ENCODE measurements at places on chromosomes 16 and 17.

DNA sequence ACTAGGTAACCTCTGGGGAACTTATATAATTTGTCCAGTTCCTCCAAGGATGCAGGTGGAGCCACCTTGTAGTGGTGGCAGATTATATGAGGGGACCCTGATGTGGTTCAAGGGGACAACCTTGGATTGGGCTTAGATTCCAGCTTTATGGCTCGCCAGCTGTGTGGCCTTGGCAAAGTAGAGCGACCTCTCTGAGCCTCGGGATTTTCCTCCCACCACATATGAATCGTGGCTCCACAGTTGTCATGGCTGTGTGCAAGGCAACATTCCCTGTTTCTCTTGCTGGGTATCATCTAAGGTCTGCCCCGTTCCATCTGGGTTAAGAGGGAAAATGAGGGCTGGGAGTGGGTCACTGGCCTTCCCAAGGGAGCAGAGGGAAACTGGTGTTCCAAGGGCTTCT is 104.6 kb downstream of the RAB11FIP4 start:
- DNase-seq: no peak

- DNase-seq: no peak
Observed at GRCh38 chr16:78368121-78369102, 269.0 kb downstream of the WWOX start.

DNA sequence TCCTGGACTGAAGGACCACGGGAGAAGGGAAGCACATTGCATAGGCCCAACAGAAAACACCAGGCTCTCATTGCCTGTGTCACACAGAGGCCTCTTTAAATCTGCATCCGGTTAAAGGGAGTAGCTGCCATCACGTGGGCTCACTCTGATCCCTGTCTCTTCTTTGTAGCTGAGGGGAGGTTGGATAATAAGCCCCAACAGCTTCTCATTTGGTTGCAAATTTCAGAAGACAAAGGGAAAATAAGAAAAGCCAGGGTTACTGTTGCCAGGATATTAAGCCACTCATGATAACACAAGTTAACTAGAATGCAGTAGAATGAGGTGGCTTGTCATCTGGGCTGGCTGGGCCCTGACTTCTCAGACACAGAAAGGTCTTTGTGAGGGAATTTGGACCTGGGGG is 325.1 kb upstream of the ERCC4 start:
- no peak for DNase-seq

DNA sequence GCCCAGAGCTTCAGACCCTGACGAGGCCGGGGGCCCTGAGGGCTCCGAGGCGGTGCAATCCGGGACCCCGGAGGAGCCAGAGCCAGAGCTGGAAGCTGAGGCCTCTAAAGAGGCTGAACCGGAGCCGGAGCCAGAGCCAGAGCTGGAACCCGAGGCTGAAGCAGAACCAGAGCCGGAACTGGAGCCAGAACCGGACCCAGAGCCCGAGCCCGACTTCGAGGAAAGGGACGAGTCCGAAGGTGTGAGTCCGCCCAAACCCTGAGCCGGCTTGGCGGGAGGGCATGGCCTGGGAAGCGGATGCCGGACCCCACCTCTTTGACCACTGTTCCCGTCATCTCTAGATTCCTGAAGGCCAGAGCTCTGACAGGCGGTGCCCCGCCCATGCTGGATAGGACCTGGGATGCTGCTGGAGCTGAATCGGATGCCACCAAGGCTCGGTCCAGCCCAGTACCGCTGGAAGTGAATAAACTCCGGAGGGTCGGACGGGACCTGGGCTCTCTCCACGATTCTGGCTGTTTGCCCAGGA is 4.4 kb downstream of the NOL3 start:
- no peak for DNase-seq

DNA sequence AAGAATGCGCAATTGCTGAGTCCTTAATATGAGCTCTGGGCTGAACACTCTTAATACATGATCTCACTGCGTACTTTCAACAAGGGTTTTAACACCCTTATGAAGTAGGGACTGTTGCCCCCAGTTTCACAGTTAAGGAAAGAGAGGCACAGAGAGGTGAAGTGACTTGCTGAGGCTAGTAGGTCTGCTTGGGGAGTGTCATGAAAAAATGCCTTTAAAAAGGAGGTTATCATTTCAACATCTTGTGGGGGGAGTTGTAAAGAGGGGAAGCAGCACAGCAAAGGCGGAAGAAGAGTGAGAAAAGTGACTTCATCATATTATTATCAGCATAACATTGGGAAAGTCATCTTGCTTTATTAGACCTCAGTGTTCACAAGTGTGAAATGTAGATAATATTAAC is 2.1 kb downstream of the CCL4L2 start:
- no peak for DNase-seq

GRCh38 chr16:22161999-22162655 is at the start of gene SDR42E2:
TSS of gene SDR42E2 (plus strand) at chr16:22162506. CDS start at chr16:22165583, 3,077 bp downstream.
- peak; percentile 10 for DNase-seq

GRCh38 chr16:84756830-84757229 is 57.0 kb downstream of the USP10 start:
- DNase-seq: no peak

DNA sequence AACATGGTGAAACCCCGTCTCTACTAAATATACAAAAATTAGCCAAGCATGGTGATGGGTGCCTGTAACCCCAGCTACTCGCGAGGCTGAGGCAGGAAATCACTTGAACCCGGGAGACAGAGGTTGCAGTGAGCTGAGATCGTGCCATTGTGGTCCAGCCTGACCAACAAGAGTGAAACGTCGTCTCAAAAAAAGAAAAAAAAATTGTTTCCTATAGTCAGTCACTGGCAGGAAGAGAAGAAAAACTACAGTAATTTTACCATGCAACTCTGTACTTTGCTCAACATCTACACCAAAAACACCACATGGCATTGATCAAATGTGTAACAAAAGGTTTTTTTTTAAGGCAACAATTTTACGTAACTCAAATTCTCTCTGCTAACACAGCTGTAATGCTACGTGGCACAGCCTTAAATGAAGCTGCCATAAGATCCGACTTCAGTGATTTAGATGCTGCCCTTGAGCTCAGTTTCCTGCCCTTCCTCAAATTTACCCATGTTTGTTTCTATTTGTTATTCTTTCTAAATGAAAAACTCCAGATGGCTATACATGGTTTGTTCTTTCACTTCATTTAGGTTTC is 40.2 kb downstream of the CNOT1 start:
- no peak for DNase-seq

- no peak for DNase-seq
Observed at GRCh38 chr17:35726127-35726952, 5.1 kb upstream of the RASL10B start.

DNA sequence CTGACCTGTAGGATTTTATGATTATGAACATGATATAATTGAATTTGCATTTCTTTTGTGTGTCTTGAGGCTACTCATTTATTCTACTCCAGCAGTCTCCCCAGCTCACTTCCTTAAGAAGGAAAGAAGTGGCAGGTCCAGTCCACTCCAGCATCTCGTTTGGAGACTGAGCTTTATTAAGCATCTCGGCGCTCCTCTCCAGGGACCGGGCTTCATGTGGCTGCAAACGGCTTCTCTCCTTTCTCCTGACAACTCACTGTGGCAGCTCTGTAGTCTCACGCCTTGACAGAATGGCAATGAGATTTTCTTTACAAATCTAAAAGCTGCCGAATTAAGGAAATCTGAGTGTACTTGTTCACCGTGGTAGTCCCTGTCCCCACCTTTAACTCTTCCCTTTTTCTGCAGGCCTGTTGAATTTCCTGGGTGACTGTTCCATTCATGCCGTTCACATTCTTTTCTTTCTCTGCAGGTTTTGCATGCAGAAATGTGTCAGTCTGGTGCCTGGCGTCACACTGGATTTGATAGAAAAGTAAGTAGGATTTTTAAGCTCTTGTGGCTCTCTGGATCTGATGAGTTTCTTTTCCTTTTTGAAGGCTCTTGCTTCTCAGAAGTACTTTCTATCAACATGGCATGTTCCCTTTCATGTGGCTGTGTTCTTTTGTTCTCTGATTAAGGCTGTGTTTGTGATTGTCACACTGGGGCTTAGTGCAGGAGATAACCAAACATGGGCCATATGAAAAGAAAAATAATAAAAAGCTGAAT is 200.5 kb upstream of the CHMP6 start:
- DNase-seq: no peak

DNA sequence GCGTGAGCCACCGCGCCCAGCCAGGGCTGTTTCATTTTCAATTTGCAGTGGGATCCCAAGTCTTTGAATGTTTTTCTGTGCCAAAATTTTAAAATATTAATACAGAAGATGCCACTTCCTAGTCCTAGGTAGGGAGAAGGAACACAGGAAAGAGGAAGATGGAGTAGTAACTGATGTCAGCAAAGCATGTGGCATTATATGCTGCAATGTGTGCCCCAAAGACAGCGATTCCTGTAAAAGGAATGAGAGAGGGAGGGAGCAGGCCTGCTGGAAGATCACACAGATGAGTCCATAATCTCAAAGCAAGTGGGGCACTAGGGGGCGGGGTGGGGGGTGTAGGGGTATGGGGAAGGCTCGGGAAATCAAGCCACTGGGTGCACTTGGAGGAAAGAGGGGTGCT is 23.4 kb upstream of the SSTR2 start:
- DNase-seq: no peak

DNA sequence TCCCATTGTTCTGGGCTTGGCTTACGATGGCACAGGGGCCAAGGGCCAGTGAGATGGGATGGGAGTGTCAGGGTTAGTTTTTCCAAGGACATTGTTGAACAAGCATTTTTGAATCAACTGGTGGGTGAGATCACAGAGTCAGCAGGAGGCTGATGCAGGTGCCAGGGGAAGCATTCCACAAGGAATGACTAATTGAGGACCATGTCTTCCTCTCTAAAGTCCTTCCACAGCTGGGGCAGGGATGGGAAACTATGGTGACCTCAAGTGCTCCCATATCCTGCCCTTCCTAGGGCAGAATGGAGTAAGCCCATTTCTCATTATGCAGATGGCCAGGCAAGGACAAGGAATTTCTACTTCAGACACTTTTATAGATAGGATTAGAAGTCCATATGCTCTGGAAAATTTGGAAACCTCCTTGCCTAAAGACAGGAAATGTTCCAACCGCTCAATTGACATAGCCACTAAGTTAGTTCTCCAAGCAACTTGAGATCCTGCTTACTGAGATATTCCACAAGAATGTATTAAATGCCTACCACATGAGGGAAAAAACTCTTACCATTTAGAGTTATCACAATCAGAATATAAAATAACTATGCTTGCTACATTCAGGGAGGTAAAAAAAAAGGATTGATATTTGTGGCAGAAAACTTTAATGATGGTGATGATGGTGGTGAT is 21.2 kb upstream of the ENGASE start:
- DNase-seq: no peak

DNA sequence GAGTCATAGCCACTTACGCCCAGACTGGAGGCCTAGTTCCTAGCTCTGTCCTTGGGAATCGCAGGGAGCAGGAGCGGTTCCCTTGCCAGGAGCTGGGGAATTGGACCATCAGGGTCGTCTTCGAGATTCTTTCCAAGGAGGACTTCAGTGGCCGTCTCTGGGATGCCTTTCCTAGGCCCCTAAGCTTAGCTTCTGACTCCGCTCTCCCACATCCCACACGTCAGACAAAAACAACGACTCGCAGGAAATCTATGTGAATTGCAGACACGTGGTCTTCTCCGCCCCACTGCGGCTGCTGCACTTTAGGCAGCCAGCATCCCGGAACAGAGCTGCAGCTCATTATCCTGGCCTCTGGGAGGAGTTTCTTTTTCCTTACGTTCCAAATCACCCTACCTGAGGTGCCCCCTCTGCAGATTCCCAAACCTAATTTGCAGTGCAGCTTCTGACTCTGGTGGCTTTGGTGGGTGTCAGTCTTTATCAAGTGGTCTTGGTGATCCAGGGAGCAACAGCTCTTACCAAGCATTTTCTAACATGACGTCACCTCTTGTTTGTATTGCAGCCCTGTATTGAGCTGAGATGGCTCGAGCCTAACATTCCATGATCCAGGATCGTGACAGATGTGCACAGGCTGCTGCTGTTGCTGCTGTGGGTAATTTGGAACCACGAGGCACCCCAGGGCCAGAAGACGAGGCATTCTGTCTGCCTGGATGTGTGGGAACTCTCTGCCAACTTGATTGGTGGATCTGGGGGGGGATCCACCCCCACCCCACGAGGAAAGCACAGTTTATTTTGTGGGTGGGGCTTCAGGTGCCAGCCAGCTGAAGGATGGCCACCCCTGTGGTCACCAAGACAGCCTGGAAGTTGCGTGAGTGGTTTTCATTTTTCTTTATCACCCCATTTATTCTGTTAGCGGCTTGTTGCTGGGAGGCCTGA is 1.1 kb downstream of the KATNB1 start:
- no peak for DNase-seq

DNA sequence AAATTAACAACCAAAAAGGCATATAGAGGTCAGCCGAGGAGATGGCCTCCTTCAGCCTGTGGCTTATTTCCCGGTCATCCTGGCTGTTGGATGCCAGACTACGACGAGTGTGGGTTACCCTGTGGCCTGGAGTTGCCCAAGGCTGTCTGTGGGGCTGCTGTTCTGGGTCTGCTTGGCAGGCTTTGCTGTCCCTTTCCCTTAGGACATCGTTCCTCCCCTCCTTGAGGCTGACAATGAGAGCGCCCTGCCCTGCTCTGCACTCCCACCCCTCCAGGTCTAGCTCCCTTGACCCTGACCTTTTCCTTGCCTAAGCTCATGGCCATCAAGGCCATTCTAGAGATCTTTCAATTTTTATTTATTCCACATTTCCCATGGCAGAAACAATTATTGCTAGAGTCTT is 1.9 kb upstream of the CBFB start:
- no peak for DNase-seq

GRCh38 chr17:50272246-50272645 is 2.0 kb upstream of the TMEM92 start:
- DNase-seq: no peak

- no peak for DNase-seq
Observed at GRCh38 chr17:73733517-73733916, 89.3 kb upstream of the SDK2 start.

GRCh38 chr16:3780570-3780969 is 63.2 kb upstream of the TRAP1 start:
- DNase-seq: no peak

DNA sequence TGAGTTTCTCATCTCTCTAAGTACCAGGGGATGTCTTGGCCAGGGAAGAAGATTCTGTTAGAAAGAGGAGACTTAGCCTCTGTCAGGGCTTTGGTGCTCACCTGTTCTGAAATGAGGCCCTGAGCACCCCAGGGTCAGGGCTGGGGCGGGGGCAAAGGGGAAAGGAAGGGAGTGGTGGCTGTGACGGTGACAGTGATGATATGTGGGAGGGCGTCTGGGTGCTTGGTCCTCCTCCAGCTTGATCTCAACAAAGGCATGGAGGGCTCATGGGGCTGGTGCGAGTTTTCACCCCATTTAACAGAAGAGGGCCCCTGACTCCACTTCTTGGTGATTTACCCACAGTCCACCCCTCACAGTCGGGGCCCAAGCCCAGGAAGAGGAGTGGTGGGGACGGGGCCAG is 15.1 kb downstream of the SOX8 start:
- no peak for DNase-seq

GRCh38 chr17:56171186-56171959 is 18.1 kb downstream of the ANKFN1 start:
- no peak for DNase-seq

Data from stimulated activated CD8-positive, alpha-beta memory T cell treated with anti-CD3 and anti-CD28 coated beads, Interleukin-4, amount 100 ng/mL, for 4 hours (primary cell).